ENCODE measurements at places on chromosomes 13 and 19.
A peak's percentile ranks its signal among the peaks of the same experiment; 100 is the strongest.

DNA sequence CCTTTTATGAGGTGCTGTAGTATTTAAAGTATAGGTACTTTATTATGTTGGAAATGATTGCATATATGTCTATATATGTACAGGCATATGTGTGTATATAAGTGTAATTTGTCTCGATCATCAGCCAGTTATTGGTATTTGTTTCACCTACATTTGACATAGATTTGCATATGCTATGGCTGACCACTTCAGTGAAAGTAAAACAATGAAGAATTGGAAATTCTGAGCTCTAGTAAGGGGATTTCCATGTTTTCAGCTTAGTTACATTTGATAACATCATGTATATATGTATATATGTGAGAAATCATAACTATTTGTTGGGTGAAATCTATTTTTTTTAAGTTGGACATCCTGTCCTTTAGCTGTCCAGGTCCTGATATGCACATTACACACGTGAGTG, 1303.9 kb downstream of the EFNB2 start:
- no peak for DNase-seq

DNA sequence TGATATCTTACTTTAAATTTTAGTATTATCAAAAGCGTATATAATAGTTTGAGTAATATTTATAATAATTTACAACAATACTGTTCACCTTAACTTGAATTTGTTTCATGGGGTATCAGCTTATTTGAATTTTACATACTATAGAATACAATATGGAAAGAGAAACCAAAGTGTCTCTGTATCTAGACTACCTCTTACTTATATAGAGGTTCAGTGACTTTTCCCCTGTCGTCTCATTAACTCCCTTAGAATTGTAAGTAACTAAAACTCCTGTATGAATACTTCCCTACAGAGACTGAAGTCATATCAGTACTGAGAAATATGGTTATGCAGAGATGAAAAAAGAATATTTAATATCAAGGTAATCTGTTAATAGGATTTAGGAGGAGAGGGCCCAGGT, 26.8 kb downstream of the COG6 start:
- DNase-seq = no peak

GRCh38 chr13:40657307-40657706, 9.1 kb downstream of the FOXO1 start:
- DNase-seq = no peak

DNA sequence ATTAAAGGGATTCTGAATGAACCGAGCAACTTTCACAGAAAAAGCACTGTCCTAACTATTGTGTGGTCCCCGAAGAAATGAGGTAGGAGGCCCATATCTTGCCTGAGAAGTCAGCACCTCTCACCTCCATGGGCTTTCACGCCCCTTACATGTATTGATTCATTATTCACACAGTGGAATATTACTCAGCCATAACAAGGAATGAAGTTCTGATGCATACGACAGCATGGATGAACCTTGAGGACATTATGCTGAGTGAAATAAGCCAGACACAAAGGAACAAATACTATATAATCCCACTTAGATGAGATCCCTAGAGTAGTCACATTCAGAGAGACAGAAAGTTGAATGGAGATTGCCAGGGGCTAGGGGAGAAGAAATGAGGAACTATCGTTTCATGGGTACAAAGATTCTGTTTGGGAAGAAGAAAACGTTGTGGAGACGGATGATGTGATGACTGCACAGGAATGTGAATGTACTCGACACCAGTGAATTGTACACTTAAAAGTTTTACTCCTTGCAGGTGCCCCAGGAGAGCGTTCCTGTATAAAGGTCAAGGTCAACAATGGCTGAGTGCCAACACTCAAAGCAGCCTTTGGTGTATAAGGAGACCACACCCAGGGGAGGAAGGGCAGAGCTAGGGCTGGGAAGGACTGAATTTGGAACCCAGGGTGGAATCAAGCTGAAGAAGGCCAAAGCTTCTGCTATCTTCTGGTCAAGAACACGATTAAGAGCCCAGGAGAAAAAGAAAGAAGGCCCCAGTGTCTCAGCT, 22.5 kb downstream of the ZIC5 start:
- DNase-seq = no peak

- peak; percentile 77 for DNase-seq
These were observed 69.1 kb downstream of the ALOX5AP start for GRCh38 chr13:30804474-30804873.

DNA sequence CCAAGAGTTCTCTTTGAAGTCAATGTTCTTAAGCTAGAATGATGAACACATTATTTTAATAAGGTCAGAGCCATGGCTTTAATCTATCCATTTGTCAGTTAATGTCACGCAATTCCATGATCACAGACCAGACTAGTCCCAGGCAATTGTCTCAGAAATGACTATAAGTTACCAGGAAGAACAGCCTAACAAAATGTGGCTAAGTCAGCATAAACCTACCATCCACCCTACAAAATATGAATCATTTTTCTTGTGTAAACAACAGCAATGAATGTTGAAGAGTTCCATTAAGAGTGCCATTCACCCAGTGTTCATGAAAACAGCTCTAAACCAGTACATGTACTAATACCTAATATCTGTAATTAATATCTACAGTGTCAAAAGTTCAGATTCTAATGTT, 127.5 kb downstream of the KCTD12 start:
- no peak for DNase-seq

DNA sequence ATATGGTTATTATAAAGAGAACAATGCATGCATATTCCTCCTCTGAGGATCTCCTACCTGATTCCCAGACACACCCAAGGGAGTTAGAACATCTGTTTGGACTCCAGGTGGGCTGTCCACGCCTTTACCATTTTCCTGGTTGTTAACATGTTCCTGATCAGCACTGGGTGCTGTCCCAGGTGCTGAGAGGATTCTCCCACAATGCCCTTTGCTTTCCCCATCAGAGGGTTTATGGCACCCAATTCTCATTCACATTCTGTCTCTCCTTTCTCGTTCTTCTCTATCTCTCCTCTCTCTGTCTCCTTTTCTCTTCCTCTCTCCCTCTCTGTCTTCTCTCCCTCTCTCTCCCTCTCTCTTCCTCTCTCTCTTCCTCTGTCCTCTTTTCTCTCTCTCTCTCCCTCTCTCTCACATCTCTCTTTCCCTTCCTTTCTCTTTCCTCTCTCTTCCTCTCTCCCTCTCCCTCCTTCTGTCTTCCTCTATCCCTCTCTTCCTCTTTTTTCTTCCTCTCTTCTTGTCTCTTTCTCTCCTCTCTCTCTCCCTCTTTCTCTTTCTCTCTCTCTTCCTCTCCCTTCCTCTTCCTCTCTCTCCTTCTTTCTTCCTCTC, 3.3 kb upstream of the RDH13 start:
- DNase-seq = peak; percentile 56

- no peak for DNase-seq
These were observed 11.1 kb upstream of the SERP2 start for GRCh38 chr13:44362394-44363040.

DNA sequence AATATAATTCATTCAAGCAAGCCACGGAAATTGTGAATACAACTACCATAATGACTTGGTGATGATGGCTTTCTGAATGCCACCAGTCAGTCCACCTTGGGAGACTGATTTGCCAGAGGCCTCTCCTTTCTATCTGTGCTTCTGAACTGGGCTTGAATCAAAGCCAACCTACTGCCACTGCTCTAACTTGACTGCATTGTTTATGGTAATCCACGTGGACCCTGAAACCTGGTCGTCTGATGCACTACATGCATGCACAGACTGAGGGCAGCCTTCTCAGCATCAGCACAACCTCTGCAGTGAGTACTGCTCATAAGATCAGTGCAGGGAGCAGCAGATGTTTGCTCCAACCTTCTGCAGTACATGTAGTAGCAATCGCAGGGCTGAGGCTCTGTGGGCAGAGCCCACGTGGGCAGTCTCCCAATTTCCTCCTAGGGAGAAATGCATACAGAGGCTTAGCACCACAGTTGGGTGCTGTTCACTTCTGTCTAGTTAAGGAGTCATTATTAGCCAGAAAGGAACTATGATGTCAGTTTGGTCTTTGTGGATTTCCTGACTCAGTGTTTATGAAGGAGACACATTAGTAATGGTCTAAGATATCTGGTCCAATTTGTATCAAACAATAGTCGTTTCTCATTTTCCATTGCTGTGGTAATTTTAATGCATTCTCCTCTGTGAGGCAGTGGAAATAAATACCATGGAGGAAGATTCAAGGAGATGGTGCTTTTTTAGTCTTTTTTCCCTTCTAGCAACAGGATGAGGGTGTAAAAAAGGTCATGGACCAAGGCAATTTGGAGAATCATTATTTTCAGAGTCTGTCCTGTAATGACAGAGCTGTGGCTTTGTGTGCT, 82.5 kb downstream of the AKAP11 start:
- DNase-seq = peak; percentile 31

DNA sequence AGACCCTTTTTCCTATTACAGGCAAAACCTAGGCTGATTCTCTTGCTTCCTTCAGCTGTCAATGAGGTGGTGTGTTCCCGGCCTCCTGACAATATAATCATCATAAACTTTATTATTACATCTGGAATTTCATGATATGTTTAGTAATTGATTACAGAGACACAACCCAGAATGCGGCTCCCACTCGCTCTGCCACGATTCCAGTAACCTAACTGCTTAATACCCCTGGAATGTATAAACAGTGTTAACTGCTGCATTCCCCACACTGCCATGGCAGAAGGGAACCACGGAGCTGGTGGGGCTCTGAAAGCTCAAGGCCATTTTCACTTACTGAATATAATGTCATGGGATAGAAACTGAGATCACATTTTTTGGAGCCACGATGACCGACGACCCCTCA, 17.1 kb downstream of the TSHZ3 start:
- no peak for DNase-seq

DNA sequence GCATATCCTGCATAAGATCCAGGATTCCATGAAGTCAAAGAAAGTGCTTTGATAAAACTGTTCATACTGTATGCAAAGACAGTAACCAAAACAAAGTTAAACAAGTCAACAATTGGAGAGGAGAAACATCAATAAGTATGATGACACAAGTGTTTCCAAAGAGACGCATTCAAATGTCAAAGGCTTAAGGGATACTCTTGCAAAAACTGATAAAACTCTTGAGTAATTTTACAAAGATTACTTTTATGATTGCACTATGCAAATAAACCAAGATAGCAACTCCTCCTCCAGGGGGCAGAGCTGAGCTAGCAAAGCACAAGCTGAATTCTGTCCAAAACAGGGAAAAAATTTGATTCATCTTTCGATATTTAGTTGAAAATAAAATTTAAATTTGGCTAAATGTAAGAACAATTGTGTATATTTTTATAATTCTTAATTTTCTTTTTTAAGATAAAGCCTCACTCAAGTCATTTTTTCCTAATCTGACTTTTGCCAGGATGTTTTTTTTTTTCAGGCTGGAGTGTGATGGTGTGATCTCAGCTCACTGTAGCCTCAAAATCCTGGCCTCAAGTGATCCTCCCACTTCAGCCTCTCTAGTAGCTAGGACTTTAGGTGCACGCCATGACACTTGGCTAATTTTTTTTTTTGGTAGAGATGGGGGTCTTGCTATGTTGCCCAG, 84.0 kb downstream of the MZT1 start:
- DNase-seq = peak; percentile 75

DNA sequence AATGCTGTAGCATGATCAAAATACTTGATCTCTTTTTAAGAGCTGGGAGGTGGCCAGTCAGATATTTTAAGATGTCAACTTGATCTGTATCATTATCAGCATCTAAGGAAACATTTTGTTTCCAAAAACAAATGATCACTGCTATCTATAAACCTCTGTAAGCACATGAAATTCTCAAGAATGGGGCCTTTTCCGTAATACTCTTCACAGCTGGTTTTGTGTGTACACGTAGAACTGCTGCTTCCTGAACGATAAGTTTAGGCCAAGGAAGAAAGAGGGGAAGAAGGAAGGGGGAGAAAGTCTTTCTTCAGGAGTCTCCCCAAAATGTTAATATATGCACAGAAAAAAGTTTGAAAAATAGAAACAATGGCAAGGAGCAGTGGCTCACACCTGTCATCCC, 25.7 kb downstream of the ARL11 start:
- DNase-seq = no peak

GRCh38 chr13:25110956-25111584, 15.1 kb downstream of the PABPC3 start:
- DNase-seq = no peak

- DNase-seq = no peak
These were observed 8.8 kb downstream of the POU4F1 start for GRCh38 chr13:78594456-78594975.

DNA sequence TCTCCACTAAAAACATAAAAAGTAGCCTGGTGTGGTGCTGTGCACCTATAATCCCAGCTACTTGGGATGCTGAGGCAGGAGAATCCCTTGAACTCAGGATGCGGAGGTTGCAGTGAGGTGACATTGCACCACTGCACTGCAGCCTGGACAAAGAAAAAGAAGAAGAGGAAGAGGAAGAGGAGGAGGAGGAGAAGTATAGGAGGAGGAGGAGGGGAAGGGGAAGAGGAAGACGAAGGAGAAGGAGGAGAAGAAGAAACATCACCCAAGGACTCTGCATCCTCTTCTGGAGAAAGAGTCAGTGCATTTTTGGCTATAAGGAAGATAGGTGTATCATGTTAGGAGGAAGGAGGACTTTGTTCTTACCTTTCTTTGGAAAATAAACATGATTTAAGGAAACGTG, 13.0 kb upstream of the FPR3 start:
- DNase-seq = no peak

GRCh38 chr19:34044021-34044420, 128.3 kb upstream of the LSM14A start:
- DNase-seq = no peak

DNA sequence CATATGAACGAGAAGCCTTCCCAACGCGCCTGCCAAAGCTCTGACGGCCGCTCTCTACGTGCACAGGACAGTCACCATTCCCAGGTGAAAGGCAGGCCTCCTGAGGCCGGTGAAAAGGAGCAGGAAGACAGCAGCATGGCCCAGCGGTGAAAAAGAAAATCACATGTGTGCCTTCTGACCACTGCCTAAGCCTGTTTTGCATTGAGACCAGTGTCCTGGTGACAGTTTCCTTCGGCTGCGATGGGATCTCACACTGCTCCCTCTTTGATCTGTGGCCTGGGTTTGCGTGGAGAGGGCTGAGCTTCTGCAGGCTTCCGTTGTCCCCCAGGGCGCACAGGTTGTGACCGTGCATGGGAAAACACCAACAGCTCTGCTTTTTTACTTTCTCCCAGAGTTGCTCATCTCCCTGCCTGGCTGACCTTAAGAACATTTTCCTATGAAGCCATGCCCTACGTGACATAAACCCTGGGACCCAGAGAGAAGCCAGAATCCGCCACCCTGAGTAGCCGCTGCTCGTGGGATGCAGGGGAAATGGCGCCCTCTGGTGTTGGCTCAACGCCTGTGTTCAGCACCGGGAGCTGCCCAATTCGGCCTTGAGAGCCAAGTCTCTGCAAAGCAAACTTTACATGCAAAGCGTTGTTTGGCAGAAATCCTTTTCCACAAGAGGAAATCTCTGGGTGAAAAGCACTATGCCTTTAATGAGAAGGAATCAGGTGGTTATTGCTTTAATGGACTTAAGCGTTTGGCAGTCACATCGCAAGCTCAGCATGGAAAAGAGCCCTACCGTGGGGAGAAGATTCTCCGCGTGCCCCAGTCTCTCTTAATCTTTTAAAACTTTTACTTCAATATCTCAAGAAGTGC, 112.2 kb upstream of the GPR12 start:
- peak; percentile 86 for DNase-seq

GRCh38 chr19:46925548-46925950, 64.8 kb downstream of the ARHGAP35 start:
- peak; percentile 97 for DNase-seq

DNA sequence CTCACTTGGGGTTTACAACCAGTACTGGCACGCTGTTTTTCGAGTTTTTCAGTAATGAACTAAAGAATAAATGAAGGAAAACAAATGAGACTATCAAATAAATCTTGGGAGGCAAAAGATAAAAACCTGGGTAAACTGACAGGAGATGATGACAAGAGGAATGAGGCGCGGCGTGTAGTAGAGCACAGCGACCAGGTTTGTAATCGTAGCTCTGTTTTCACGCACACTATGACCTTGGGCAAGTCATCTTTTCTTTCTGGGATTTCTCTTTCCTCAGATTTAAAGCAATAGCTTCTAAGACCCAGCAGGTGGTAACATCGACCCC, 419 bp downstream of the MRPS31 start:
- DNase-seq = no peak
